Heart right ventricle (tissue), 16 donors: ENCODE measurements at places on chromosomes 2 and 18. TPM values are rescaled to one million over a fixed set of nuclear protein-coding genes. Genes with fewer than 3 reads are reported as not detected.

Gene TDRD15
- total RNA-seq = not detected

GRCh38 chr18:78540636-78541529 lies 438.7 kb upstream of the SALL3 start:
- peaks cover 9% of the 10 kb centered on the region for H3K4me1 ChIP-seq
- no peak for DNase-seq
- H3K27me3 ChIP-seq = no peaks in the 10 kb centered on the region
- H3K27ac ChIP-seq = no peak overlapping the region
- no peak overlapping the region for H3K4me3 ChIP-seq
- no peaks in the 10 kb centered on the region for H3K36me3 ChIP-seq

Gene TFCP2L1
- 0.17 TPM for total RNA-seq

DNA sequence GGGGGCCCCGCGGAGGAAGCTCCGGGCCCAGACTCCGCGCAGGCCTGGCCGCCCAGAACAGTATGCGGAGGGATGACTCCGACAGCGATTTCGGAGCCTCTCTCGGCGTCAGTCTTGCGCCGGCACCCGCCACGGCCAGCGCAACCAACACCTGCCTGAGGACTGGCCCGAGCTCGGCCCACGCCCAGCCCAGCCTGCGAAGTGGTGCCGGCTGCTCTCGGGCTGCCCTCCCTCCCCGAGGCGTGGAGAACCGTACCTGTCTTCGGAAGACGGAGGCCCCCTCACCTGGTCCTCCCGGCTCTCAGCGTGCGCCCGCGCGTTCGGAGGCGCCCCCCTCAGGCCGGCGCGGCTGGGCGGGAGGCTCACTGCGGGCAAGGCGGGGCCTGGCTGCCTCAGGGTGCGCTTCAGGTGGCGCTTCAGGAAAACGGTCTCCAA lies at the start of gene M1AP:
Gene M1AP, minus strand, starts transcription at position 322 of the 435 bp plus-strand sequence. CDS start 8,055 bp downstream, outside the sequence.
- H3K4me1 ChIP-seq = no peaks in the 10 kb centered on the region
- H3K27ac ChIP-seq = no peak within 1 kb of the TSS
- no peak for DNase-seq
- H3K36me3 ChIP-seq = no peaks in the 10 kb centered on the region
- no peak within 1 kb of the TSS for H3K4me3 ChIP-seq

Gene PNO1
- 6.9 TPM for total RNA-seq

GRCh38 chr2:219228041-219228910 lies 1.2 kb downstream of the ATG9A start:
- peaks cover 22% of the 10 kb centered on the region for H3K36me3 ChIP-seq
- peak overlapping the region; percentile 96 for H3K27ac ChIP-seq
- DNase-seq = no peak
- H3K4me3 ChIP-seq = peak overlapping the region; percentile 91
- no peaks in the 10 kb centered on the region for H3K27me3 ChIP-seq
- H3K4me1 ChIP-seq = peaks cover 23% of the 10 kb centered on the region

Gene TMEM163
- total RNA-seq = 0.51 TPM

DNA sequence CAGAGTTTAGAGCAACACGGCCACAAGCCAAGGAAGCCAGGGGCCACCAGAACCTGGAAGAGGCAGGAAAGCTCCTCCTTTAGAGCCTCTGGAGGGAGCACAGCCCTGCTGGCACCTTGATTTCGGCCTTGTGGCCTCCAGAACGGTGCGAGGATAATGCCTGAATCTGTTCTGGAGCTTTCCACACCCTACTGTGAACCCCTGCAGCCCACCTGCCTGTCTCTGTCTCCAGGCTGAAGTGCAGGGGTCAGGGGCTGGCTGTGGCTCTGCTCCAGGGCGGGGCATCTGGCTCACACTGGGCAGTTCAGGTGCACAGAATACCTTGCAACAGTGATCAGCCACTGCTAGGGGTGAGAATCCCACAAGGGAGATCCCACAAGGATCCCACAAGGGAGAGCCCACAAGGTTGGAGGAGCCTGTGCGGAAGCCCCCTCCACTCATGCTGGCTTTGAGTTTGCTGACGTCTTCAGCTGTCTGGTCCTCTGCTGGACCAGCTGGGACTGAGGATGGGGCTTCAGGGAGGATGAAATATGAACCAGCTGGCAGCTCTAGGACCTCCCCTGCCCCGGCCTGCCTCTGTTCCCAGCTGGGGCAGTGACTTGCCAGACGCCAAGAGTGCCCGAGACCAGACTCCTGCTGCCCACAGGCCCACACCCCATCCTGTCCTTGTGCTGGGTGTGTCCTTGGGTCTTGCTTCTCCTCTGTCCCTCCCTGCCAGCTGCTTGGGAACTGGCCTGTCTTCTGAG lies 56.4 kb upstream of the OTOS start:
- H3K36me3 ChIP-seq = no peaks in the 10 kb centered on the region
- H3K4me1 ChIP-seq = no peaks in the 10 kb centered on the region
- H3K4me3 ChIP-seq = no peak overlapping the region
- H3K27me3 ChIP-seq = peaks cover 7% of the 10 kb centered on the region
- no peak for DNase-seq

DNA sequence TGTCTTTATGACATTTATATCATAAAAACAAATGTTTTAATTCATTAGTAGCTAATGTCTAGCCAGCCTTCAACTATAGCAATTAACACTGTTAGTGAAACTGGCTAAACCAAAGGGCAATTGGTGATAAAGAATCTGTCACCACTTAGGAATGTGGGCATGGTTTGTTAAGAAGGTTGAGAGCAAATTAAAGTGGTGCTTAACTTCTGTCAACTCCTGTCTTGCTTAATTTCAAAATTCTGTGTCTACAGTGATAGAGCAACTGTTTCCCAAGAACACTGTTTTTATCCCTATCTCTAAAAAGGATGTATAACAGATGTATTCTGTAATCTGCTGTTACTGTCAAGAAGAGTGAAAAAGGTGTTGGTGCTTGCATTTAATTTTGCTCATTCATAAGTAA lies 36.5 kb downstream of the CFAP36 start:
- no peak for DNase-seq
- H3K4me1 ChIP-seq = no peaks in the 10 kb centered on the region
- no peak overlapping the region for H3K4me3 ChIP-seq
- H3K27ac ChIP-seq = no peak overlapping the region
- H3K36me3 ChIP-seq = peaks cover 94% of the 10 kb centered on the region
- H3K27me3 ChIP-seq = no peaks in the 10 kb centered on the region

Gene ARL4C
- total RNA-seq = 2.5 TPM

GRCh38 chr2:74103763-74104162 lies 43.9 kb downstream of the BOLA3 start:
- no peaks in the 10 kb centered on the region for H3K4me1 ChIP-seq
- H3K36me3 ChIP-seq = peaks cover 44% of the 10 kb centered on the region
- no peak overlapping the region for H3K4me3 ChIP-seq
- H3K27me3 ChIP-seq = no peaks in the 10 kb centered on the region
- H3K27ac ChIP-seq = no peak overlapping the region

DNA sequence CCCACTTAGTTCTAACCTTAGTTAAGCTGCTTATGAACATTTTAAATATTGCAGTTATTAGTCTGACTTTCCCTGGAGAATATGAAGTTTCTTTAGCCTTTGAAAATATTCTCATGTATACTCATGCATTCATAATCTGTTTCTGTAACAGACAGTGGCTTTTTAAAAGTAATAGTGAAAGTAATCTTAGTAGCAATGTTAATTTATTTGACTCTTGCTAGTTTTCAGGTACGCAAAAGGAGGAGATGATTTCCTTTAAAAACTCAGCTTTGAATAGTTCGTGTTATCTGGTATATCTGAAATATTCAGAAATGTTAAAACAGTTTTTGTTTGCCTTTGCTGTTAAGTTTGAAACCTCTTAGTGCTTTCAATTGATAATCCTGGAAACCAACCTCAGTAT lies 3.8 kb downstream of the ANKRD12 start:
- DNase-seq = no peak
- H3K4me1 ChIP-seq = peaks cover 71% of the 10 kb centered on the region
- H3K36me3 ChIP-seq = peaks cover under 1% of the 10 kb centered on the region
- H3K27ac ChIP-seq = no peak overlapping the region

Gene SLC30A3
- 11.1 TPM for total RNA-seq

DNA sequence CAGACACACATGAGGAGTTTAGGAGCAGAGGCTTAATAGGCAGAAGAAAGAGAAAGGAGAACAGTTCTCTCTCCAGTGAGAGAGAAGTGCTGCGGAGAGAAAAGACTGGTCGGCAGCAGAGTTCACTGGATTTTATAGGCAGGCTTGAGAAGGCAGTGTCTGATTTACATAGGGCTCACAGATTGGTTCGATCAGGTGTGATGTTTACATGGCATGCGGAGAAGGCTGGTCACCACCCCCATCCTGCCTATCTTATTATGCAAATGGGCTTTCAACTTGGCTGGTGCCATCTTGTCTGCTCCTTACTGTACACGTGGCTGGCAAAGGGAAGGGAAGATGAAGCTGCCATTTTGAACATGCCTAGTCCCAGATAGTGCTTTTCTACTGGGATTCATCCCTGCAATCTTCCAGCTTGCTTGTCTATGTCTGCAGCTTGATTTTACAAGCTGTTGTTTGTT lies 113.4 kb downstream of the AP1S3 start:
- peaks cover 20% of the 10 kb centered on the region for H3K4me1 ChIP-seq
- DNase-seq = no peak
- H3K27ac ChIP-seq = no peak overlapping the region
- no peaks in the 10 kb centered on the region for H3K36me3 ChIP-seq
- H3K4me3 ChIP-seq = no peak overlapping the region

- no peak for DNase-seq
- no peak overlapping the region for H3K27ac ChIP-seq
- peaks cover 7% of the 10 kb centered on the region for H3K4me1 ChIP-seq
- H3K36me3 ChIP-seq = no peaks in the 10 kb centered on the region
- H3K4me3 ChIP-seq = no peak overlapping the region
These were observed 15.2 kb downstream of the FBXO41 start for GRCh38 chr2:73268830-73269685.

DNA sequence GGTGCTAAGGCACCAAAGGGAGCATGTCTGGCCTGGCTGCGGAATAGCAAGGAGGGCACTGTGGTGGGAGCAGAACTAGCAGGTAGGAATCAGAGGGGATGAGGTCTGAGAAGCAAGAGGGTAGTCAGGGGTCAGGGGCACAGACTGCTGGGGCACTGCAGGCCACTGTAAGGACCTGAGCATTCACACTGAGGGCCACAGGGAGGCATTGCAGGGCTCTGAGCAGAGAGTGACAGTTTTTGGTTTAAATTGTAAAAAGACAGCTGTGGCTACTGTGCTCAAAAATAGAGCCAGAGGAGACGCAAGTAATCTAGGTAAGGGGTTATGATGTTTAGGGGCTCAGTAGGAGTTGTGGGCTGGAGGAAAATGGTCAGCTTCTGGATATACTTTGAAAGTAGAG lies 41.5 kb downstream of the ARHGAP25 start:
- peak overlapping the region; percentile 93 for H3K27ac ChIP-seq
- H3K27me3 ChIP-seq = no peaks in the 10 kb centered on the region
- H3K4me3 ChIP-seq = peak overlapping the region; percentile 60
- H3K36me3 ChIP-seq = no peaks in the 10 kb centered on the region
- no peak for DNase-seq
